ENCODE measurements at places on chromosomes 6 and 20.
A peak's percentile ranks its signal among the peaks of the same experiment; 100 is the strongest.

GRCh38 chr6:154360476-154360875, 3.9 kb upstream of the IPCEF1 start:
- DNase-seq, result no peak

- no peak for DNase-seq
These were observed 1.8 kb downstream of the WRNIP1 start for GRCh38 chr6:2766767-2767656.

DNA sequence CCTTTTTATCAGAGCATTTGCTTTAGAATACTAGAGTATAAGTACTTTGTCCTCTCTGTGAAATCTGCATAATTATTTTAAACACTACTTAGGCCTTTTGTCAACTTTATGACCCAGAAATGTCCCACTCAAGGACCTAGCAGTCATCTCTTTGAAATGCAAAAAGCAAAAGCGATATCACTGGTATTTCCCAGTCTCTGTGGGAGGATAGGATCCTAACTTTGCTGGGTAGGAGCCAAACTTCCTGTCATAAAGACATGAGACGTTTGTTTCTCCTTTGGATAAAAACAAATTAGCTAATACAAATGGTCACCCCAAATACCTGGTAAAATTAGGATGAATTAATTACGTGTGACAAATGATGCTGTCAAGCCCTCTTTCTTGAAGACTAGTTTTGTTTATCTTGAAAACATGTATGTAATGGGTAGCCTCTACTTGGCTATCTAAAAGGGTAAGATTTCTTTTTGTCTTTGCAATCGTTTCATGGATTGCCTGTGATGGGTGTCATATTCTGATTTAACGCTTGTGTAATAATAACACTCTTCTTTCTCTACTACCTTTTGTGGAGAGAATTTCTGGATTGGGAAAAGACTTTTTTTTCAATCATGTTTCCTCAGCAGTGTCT, 36.2 kb downstream of the DCDC2 start:
- DNase-seq, result no peak

- DNase-seq, result no peak
These were observed 136.4 kb upstream of the PLCB4 start for GRCh38 chr20:8932192-8933165.

DNA sequence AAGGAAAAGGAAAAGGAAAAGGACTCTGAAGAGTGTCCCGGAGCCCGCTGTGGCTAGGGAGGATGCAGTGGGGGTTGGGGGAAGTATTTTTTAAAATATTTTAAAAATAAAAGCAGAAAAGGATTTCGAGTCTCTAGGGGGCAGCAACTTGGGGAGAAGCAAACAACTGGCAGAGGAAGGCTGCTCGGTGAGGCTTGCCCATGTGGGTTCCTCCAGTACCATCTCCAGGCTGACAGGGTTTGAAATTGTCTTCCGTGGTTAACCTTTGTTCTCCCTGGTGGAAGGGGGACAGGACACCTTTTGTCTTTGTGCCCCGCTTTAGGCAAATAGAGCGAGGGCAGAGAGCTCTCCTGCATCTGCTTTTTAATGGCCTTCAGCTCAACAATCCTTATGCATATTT, 60.4 kb upstream of the SNX9 start:
- DNase-seq, result no peak

GRCh38 chr6:15843764-15844163, 180.9 kb upstream of the DTNBP1 start:
- no peak for DNase-seq

- DNase-seq, result no peak
These were observed 2.6 kb downstream of the TOP1 start for GRCh38 chr20:41031243-41031619.

GRCh38 chr6:52574709-52575501, 2.0 kb downstream of the TRAM2 start:
- DNase-seq, result peak; percentile 50

DNA sequence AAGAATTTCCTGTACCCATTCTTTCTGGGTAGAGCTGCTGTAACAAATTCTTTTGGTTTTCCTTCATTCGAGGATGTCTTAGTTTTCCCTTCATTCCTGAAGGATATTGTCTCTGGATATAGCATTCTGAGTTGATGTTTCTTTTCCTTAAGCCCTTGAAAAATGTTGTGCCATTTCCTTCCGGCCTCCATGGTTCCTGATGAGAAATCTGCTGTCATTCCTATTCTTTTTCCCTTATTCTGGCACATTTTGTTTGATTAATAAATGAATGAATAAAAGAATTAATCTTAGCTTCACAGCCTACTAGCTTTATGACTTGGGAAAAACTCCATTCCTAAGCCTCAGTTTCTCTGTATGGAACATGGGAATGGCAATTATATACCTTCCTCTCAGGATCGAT, 173.1 kb downstream of the EYA2 start:
- DNase-seq, result no peak

GRCh38 chr20:49283176-49283702, 5.4 kb upstream of the ZNFX1 start:
- DNase-seq, result no peak

DNA sequence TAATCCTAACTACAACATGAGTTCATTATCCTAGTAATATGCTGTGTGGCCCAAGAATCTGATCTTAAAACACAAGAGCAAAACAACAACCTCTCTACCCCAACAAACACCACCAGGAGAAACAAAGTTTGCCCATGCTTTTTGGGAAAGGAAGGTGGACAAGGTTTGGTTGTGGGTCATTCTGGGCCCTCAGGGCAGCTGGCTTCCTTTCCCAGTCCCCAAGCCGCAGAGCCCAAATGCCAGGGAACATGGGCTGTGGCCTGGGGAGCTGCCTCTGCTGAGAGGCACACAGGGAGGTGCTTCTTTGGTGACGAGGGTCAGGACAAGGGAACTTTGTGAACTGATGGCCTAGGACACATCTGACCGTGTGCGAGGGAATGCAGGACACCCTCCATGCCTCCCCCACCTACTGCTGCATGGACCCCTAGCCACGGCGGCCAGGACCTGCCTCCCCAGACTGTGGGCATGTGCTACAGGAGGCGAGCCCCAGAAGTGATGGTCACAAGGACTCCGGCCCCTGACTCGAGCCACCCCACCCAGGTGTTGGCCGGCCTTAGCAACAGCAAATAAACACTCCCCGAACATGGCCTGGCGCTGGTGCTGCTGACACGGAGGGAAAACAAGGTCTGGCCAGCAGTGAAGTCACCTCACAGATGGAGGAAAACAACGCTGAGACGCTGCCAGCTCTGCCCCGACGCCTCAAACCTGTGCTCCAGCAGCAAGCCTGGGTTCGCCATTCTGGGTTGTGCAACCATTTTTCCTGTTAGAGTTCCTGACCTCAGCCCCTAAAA, 55.6 kb downstream of the RRBP1 start:
- DNase-seq, result peak; percentile 72

DNA sequence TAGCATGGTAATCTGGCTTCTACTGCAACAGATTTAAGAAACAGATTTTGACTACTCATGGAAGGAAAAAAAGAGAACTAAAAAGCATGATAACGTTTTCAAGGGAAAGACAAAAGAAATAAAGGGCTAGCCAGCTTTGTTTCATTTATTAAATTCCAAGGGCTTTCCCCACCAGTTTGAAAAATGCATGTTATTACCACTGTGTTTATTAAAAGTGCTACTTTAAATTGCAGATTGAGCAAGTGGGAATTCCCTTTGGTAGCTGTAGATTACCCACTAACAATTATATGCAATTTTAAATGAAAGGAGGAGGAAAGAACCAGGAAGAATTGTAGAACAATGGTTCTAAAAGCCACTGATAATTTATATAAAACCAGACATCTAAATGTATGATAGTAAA, 40.6 kb upstream of the NHSL1 start:
- no peak for DNase-seq

DNA sequence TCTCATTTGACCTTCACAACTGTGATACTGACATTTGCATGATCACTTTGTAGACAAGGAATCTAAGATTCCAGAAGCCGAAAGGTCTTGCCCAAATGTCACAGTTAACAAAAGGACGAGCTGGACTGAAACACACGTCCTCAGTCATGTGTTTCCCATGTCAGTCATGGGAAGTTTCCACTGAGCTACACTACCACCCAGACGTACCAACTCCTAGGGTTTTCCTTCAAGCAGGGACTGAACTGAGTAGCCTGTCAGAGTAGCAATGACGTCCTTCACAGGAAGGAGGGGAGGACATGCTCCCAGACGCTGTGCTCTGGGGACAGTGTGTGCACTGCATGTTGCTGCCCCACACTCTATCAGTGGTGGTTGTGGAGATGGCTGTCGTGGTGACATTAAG, 215.8 kb upstream of the SMLR1 start:
- no peak for DNase-seq

GRCh38 chr6:64683682-64684081, 1023.3 kb downstream of the EYS start:
- no peak for DNase-seq

DNA sequence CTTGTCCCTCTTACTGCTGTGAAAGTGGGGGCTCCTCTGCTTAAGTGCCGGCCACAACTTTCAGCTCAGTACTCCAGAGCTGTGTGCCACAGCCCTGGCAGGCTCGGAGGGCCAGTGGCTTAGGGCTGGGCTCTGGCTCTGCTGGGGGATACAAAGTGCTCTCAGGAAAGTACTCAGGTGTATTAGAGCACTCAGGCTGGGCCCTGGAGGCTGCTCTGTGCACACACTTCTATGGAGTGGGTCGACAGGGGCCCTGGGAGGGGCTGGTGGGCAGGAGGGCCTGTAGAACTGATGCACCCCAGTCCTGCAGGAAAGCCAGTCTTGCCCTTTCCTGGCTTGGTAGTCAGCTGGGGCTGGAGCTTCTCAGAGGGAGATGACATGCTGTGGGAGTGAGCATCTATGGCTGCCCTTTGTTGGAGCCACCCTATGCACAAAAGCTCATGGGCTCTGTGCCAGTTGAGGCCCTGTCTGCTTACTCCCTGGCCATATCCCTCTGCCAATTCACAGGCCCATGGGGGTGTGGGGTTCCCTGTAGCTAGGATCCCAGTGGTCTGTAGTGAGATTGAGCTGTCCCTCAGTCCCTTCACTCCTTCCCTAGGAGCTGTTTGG, 22.0 kb downstream of the CENPW start:
- no peak for DNase-seq

- DNase-seq, result no peak
These were observed 545 bp downstream of the SLC35D3 start for GRCh38 chr6:136922685-136923006.

DNA sequence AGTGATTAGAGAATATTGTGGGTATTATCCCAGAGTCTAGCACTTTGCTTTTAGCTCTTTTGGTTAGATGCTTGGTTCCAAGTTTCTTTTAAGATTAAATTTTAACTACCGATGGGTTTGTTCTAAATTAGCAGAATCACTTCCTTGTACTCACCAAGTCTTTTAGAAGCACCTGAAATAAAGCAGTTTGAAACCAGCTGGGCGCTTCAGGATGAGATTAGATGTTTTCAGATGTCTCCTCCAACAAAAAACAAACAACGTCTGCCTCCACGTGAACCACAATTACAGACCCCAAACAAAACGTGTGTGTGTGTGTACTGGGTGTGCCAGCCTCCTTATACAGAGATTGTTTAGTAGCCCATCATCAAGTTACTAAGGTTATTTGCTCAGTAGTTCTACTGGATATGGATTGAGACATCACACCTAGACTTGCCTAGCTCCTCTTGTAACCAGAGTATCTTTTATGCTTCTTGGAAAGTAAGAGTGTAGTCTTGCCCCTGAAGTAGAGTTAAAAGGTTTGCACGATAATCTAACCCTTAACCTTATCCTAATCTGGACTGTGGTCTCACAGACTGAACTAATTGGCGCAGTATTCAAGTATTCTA, 2.3 kb downstream of the DSTN start:
- DNase-seq, result no peak

DNA sequence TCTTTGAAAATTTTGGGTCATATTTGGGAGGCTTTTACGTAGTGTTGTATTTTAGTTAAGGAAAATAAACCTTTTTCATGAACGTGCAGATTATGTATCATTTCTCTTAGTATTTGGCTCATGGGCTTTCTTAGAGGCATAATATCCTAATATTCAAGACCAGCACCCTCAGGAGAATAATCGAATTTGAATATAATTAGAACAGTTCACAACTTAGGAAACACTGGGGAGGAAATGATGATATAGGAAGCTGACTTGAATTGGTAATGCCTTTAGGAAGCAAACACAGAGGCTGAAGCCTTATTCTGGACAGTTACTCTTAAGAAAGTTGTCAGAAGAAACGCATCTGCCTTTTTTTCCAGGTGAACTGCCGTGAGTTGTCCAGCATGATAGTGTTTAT, at the start of gene GFRAL:
Gene GFRAL (plus strand): TSS at position 301 of the 400 bp plus-strand sequence. CDS start 86 bp downstream, at position 387.
- no peak for DNase-seq

DNA sequence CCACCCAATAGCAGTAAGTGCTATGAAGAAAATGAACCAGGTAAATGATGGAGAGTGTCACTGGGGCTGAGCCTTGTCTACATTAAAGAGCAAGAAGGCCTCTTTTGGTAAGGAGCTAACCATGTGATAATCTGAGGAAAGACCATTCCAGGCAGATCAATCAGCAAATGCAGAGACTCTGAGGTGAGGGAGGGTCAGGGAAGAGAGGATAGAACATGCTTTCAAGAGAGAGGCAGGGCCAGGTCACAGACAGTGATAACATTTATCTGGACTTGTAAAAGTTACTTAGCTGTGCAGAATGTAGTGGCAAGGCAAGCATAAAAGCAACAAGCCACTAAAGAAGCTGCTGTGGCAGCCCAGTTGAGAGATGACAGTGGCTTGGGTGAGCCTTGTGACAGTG, 197.3 kb downstream of the TASP1 start:
- no peak for DNase-seq

GRCh38 chr6:77561768-77562314, 91.0 kb upstream of the MEI4 start:
- no peak for DNase-seq

- DNase-seq, result no peak
These were observed 52.6 kb upstream of the SYNJ2 start for GRCh38 chr6:157929076-157929475.

DNA sequence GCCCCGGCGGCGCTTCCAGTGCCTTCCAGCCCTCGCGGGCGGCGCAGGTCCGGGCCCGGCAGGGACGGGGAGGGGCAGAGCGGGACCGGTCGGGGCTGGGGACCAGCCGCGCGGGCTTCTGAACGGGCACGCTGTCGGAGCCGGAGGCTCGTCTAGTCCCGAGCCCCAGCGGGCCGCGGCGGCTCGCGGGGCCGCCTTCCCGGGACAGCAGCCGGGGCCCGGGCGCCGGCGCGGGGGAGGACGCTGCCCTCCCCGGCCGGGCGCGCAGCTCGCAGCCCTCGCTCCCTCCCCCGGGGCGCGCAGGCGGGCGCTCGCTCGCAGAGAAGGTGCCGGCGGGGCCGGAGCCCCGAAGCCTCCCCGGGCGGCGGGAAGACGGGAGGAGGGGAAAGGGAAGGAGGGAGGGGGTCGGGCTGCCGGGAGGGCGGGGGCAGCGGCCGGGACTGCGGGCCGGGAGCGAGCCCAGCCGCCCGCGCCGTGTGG, 696 bp upstream of the SIRPA start:
- DNase-seq, result peak; percentile 81

DNA sequence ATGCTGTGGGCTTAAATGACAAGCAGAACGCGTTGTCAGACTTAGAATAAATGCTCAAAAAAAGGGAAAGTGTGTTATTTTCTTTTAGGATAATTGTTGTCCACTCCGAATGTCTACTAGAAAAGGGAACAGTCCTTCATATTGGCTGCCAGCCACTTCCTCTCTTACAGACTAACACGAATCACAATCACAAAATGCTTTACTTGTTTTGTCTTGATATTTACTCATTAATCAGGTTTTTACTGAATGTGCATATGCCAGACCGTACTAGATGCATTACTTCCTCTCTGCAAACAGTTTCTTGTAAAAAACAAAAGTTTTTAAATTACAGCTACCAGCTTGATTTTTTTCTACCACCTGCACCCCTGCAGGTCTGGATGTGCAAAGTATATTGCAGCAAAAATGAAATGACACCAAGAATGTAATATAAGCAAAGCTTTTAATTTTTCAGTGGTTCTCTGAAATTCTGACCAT, 821 bp downstream of the DHX35 start:
- no peak for DNase-seq

- DNase-seq, result peak; percentile 43
These were observed 51.7 kb downstream of the MYH7B start for GRCh38 chr20:35007413-35007812.

Measured in left ventricle myocardium superior (tissue), 1 donor.